ENCODE measurements at places on chromosomes 2 and 18.

GRCh38 chr2:158999458-158999857 is 31.0 kb downstream of the TANC1 start:
- DNase-seq, result no peak

- DNase-seq, result no peak
Observed at GRCh38 chr18:7090771-7091170, 26.8 kb downstream of the LAMA1 start.

GRCh38 chr2:56337342-56337741 is 153.6 kb downstream of the CCDC85A start:
- DNase-seq, result no peak

GRCh38 chr2:36477746-36478145 is 120.2 kb downstream of the FEZ2 start:
- DNase-seq, result no peak

DNA sequence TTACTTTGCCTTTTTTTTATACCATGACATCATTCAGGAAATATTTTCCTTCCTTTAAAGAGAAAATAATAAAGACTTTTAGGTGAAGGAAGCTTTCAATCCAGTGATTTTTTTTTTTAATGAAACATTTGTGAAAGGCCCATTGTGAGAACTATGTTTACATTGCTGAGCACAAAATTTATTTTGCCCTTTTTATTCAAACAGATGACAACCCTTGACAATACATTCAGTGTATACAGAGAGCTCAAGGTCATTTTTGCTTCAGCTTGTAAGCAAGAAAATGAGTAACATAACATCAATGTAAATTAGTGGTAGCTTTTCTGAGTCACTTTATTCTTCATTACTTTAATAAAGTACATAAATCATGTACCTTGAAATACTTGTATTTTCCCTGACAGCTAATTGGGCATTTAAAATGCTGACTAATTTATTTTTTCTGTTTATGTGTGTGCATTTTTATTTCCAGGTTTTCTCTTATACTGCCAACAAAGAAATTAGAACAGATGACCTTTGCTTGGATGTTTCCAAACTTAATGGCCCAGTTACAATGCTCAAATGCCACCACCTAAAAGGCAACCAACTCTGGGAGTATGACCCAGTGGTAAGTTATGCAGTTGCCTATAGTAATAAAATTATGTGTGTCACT is 121.6 kb downstream of the GALNT1 start:
- DNase-seq, result no peak

DNA sequence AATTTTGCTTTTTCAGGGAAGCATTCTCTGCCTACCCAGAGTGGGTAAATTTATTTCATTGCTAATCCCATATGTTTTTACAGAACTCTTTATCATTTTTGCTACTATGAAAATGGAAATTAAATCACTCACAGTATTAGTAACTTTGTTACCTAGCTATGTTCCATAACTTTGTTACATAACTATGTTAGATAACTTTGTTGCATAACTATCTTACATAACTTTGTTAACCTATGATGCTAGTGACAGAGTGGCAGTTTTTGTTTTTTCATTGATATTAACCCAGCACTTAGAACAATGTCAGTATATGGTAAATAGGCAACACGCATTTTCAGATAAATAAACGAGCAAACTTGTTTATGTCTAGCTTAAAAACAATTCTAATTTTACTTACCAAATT is 286.6 kb downstream of the LRP1B start:
- DNase-seq, result no peak

GRCh38 chr2:190970873-190971506 is 43.0 kb downstream of the STAT1 start:
- DNase-seq, result no peak

- DNase-seq, result no peak
Observed at GRCh38 chr2:42100683-42101205, 52.9 kb downstream of the PKDCC start.

DNA sequence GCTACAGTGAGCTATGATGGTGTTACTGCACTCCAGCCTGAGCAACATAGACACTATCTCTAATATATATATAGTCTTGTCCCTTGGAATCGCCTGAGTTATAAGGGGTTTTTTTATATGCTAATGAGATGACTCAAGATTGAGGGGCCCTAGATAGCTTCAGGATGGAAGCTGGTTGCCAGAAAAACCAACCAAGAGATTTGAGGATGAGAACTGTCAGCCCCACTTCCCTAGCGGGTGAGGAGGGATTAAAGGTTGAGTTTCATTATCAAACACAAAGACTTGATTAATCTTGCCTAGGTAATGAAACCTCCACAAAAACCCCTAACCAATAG is 12.6 kb upstream of the GALM start:
- no peak for DNase-seq

- DNase-seq, result no peak
Observed at GRCh38 chr18:48719974-48720654, 181.3 kb downstream of the CTIF start.

DNA sequence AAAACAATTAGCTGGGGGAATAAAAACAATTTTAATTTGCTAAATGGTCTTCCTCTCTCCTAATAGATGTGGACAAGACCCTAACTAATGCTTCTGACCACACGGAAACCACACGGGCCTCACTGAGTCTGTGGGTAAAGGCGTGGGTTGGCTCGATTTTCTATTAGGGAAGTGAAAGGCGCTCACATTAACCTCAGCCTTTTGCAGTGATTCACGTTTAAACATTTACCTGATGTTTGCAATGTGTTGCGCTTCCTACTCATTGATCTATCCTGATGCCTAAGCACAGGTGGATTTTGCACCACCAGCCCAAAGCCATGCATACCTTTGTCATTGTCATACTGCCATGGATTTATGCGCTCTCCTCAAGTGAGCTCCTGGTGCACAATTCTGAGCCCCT is 35.6 kb upstream of the NRP2 start:
- DNase-seq, result no peak

DNA sequence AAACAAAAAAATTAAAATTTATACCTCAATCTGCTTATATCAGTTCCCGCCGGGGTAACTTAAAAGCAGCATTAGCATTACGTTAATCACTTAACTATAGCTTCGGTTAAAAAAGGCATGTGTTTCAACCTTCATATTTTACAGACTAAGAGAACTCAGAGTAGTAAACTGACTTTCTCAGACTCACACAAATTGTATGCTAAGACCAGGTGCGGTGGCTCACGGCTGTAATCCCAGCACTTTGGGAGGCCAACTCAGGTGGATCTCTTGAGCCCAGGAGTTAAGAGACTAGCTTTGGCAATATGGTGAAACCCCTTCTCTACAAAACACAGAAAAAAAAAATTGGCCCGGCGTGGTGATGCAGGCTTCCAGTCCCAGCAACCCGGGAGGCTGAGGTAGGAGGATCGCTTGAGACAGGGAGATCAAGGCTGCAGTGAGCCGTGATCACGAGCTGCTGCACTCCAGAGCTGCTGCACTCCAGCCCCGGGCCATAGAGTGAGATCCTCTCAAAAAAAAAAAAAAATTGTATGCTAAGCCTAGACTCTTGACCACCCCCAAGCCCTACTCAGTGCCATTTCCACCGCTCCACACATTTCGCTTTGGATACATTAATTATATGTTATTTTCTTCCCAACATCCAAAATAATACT is 2.4 kb downstream of the HNRNPLL start:
- DNase-seq, result no peak

DNA sequence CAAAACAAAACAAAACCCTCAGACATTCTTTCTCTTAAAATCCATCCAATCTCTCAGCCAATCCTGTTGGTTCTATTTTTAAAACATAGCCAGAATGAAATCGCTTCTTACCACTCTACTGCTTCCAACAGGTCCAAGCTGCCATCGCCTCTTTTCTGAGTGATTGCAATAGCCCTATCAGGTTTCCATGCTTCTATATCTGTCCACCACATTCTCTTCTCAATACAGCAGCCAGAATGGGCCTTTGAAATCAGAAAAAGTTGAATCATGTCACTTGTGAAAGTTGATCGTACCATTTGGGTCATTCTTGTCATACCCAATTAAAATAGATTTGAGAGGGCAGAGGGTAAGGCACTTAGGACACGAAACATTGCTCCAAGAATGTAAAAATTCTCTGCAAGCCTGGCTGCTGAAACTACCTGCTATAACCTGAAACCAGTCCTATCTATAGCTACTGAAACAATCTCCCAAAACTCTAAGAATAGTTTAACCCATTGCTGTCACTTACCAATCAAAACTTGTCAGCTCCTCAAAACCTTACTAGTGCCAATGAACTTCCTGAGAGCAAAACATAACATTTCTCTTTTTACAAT is 3.3 kb upstream of the MTLN start:
- DNase-seq, result no peak

- DNase-seq, result no peak
Observed at GRCh38 chr2:147469471-147469870, 375.4 kb upstream of the ACVR2A start.

DNA sequence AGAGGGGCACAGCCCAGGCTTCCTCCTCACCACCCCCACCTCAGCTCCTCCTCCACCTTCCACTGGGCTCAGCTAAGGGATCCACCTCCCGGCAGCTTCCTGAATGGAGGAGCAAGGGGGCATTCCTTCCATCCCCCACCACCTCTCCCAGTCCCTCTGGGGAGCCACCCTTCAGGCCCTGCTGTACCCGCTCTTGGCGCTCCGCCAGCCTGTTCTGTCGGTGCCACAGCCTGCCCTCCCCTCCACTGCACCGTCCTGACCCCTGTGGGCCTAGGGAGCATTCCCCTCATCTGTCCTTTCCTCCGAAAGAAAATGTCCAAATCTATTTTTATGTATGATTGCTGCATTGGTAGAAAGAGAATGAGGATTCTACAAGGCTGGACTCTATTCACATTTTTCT is 59.9 kb downstream of the KIF1A start:
- DNase-seq, result no peak

DNA sequence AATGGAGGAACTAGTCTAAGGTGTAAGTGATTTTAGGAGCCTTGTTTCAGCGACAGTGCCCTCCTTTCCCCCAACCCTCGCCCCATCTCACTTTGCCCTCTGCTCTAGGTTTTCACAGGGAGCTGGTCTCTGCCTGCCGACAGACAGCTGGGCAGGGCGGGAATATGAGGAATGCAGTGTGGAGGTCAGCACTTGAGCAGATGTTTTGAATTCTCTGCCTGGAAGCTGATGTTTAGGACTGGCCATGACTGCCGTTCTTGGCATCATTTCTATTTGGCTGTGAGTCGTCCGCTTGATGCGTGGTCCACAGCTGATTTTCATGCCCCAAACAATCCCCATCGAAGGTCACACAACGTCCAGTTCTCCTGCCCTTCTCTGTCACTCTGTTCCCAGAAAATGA is 55.1 kb upstream of the SIX3 start:
- no peak for DNase-seq

- no peak for DNase-seq
Observed at GRCh38 chr2:16016282-16016681, 75.9 kb downstream of the MYCN start.

GRCh38 chr2:241649404-241649803 is 11.9 kb downstream of the ATG4B start:
- no peak for DNase-seq

- no peak for DNase-seq
Observed at GRCh38 chr2:120681696-120682288, 53.9 kb upstream of the GLI2 start.

DNA sequence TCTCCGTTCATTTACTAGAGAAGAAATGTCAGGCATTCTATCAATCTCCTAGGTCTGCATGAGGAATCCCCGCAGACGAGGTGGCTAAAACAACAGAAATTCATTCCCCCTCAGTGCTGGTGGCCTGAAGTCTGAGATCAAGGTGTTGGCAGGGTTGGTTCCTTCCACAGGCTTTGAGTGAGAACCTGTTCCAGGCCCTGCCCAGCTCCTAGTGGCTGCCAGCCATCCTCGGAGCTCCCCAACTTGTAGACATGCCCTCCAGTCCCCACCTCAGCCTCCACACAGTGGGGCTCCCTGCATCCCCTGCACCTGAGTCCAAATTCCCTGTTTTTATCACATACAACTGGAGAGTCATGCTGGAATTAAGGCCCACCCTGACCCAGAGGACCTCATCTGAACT is 145.3 kb upstream of the ALKAL2 start:
- DNase-seq, result no peak

DNA sequence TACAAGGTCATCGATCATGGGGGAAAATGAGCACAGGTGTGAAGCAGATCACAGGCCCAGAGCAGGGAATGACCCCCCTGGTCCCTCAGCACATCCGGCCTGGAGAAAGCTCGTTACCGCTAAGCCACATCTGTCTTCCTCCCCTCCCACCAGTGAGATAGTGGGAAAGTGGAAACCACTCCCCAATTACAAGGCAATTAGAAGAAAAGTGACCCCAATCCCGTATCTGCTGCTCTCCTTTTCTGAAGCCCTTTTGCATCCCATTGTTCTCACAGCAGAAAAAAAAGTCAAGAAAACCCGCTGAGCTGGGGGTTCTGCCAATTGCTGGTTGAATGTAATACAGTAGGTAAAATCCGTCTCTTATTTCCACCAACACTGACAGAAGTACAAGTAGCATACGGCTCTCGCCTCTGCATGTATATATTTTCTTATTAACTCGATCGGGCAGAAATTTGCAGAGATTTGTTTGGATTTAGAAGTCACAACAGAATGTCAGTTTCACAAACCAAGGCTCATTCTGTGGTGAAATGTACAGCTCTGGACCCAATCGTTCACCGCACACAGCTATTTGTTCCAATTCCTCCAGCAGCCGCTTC is 287.0 kb downstream of the TCF4 start:
- DNase-seq, result no peak

DNA sequence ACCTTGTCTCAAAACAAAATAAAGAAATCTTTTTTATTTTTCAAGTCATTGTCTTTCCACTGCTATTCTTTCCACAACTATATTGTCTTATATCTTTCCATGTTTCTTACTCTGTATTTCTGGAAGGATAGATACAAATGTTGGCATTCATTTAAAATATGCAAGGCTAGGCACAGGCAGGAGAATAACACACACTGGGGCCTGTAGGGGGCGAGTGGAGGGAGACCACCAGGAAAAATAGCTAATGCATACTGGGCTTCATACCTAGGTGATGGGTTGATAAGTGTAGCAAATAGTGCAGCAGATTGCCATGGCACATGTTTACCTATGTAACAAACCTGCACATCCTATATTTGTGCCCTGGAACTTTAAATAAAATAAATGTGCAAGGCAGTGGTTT is 9.6 kb downstream of the MRPL30 start:
- no peak for DNase-seq

- no peak for DNase-seq
Observed at GRCh38 chr2:48693645-48694044, 61.9 kb downstream of the LHCGR start.

GRCh38 chr2:39142904-39143605 is 22.2 kb upstream of the SOS1 start:
- no peak for DNase-seq

GRCh38 chr2:86249579-86250391 is 50.5 kb downstream of the MRPL35 start:
- DNase-seq, result no peak

DNA sequence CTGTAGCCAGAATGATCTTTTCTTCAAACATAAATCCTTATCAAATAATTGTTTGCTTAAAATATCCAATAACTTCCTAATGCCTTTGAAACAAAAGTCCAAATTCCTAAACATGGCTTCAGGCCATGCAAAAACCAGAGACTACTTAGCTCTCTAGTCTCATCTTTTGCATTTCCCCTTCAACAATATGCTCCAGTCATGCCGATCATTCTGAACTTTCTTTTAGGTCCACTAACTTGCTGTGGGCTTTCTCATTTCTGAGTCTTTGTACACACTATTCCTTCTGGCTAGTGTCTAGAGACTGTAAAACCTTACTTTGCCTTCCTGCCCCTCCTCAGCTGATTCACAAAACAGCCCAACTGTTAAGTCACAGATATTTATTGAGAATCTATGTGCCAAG is 51.5 kb downstream of the VIL1 start:
- no peak for DNase-seq

GRCh38 chr2:100987974-100988373 is 14.1 kb upstream of the RPL31 start:
- DNase-seq, result no peak

GRCh38 chr2:65130664-65131175 is 814 bp upstream of the RAB1A start:
- DNase-seq, result no peak
